ENCODE measurements at places on chromosomes 2 and 18.

DNA sequence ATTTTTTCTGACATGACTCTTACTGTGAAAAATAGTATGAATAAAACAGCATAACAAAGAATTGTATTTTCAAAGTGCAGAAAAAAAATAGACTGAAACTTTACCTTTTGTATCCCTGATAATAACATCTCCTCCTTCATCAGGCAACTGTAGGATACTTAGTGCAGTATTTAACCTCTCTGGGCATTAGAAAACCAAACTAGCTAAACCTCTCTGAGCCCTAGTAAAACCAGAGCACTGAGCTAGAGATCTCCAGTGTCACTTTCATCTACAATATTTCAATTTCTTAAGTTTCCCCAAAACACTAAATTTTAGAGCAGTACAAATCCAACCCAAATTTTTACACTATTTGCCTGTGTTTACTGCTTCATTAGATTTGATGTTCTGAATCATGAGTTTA, 594.0 kb upstream of the LINC00305 start:
- DNase-seq: no peak

- DNase-seq: peak; percentile 98
Observed at GRCh38 chr2:174663550-174663949, 65.9 kb upstream of the WIPF1 start.

- no peak for DNase-seq
Observed at GRCh38 chr2:2926009-2926857, 451.4 kb downstream of the EIPR1 start.

- DNase-seq: no peak
Observed at GRCh38 chr2:217948351-217948791, 54.4 kb downstream of the TNS1 start.

GRCh38 chr2:152395103-152395502, 60.1 kb downstream of the FMNL2 start:
- peak; percentile 47 for DNase-seq

GRCh38 chr2:23767876-23768621, 158.9 kb downstream of the ATAD2B start:
- no peak for DNase-seq

DNA sequence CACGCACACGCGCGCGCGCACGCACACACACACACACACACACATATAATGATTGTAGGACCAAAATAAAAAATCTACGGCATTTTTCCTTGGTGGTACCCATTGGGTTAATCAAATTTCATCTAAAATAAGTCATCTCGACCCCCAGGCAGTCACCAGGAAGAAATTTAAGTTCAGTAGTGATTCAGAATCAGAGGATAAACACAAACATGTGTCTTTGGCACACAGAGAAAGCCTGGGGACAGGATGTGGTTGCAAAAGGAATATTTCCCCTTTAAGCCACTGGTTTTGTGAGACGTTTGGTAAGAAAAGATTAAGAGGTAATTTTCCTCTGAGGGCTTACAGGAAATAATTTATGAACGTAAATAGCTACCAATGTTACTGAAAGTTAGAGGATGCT, 171.6 kb upstream of the PIEZO2 start:
- peak; percentile 92 for DNase-seq

- no peak for DNase-seq
Observed at GRCh38 chr2:98070081-98070480, 16.9 kb upstream of the VWA3B start.

DNA sequence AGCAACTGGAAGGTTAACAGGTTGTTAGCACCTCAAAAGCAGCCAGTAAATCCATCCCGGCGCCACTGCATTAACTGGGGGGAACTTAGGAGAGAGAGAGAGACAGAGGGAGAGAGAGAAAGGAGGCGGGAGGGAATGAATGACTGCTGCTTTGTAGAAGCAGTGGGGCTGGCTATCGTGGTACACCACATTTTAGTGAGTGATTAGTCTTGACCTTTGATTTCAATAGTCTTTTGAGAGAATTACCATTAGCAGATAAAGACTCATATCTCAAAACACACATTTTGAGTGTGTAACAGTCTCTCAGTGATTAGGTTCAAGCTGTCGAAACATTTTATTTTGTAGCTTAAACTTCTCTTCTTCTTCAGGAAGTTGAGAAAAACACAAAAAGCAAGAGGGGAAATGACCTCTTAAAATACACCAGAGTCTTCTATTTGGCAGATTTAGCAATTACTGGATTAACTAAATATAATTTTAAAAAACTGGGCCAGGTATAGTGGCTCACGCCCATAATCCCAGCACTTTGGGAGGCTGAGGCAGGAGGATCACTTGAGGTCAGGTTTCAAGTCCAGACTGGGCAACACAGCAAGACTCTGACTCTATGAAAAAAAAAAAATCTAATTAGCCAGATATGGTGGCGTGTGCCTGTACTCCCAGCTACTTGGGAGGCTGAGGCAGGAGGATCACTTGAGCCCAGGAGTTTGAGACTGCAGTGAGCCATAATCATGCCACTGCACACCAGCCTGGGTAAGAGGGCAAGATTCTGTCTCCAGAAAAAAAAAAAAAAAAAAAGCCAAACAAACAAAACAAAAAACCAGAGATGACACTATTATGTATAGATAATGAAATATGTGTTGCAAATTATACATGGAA, 22.0 kb upstream of the PNO1 start:
- no peak for DNase-seq

- DNase-seq: peak; percentile 11
Observed at GRCh38 chr2:167293172-167293781, 405.0 kb downstream of the XIRP2 start.

GRCh38 chr2:164430166-164430783, 191.0 kb downstream of the GRB14 start:
- peak; percentile 53 for DNase-seq

- no peak for DNase-seq
Observed at GRCh38 chr2:88950010-88950409, 258.5 kb downstream of the RPIA start.

DNA sequence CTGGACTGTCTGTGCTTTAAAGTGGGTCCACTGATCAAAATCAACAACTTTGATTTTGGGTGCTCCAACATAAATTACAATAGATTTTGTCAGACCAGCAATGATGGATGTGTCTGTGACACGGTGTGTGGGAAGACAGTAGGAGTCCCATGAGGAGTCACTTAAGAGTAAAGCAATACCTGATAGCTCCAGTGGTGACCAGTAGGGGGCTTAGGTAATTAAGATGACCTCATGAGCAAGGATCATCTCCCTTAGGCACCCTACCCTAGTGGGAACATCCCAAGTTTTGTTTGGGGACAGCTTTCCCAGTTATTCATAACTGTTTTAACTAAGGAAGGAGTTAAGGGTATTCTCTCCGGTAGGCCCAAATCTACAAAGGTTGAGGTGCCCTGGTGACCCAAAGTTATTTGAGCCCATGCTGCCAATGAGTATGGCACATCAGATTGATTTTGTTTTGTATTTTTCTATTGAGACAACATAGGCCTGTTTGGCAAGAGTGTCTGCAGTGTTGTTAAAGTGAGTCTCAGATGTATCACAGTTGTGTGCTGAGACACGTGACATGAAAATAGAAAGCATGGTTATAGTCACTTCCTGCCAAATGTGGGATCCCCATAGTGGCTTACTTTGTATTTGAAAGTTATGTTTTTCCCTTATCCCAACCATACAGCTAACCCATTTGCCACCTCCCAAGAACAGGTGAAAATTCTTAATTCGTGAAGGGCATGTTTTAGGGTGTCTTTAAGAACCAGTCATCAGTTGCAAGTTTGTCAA, 1337.6 kb upstream of the SLC39A10 start:
- DNase-seq: no peak

GRCh38 chr18:7336623-7337022, 105.7 kb downstream of the LRRC30 start:
- no peak for DNase-seq

GRCh38 chr2:197498235-197498936, 1.3 kb downstream of the HSPD1 start:
- peak; percentile 14 for DNase-seq

DNA sequence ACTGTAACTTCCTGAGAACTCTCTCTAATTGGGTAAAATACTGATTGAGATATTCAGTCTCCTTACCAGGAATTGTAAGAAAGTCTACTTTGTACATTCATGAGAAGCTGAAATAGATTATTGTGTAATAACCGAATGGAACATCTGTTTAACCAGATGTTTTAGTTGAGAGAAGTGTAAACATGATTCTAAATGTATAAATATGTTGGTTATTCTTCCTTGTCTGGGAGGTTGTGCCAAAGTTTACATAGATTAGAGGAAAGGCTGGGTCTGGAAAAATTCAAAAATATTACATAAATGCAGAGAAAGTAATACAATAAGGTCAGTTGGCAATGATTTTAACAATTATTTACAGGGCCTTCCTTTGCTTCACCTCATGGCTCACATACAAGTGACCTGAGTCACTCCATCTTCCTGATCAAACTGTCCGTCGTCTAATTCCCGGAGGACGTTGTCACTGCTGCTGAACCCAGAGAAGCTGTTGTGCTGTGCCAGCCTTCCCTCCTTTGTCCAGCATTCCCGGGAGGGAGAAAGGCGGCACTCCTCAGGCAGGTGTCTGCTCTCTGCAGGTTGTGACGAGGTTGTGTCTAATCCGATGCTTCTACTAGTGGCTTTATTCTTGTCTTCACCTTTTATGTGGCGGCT, 55.9 kb downstream of the MOB4 start:
- peak; percentile 63 for DNase-seq

GRCh38 chr2:152396051-152396511, 61.1 kb downstream of the FMNL2 start:
- DNase-seq: peak; percentile 46

DNA sequence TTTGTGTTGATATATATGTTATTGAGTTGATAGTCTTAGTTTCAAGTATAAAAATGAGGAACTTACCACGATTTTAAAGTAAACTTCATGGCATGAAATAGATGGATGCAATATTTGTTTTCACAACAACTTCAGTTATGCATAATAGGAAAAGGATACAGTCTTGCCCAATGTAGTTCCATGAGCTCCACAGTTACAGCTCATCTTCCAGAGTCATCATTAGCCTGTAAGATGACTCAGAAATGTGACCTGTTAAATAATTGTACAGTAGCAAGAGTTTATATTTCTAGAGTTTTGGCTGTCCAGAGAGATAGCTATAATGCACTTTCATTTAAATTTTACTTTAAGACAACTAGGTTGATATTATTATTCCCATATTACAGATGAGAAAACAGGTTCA, 80.9 kb upstream of the ARHGAP28 start:
- DNase-seq: peak; percentile 18

GRCh38 chr2:195741191-195741590, 84.2 kb downstream of the SLC39A10 start:
- no peak for DNase-seq

DNA sequence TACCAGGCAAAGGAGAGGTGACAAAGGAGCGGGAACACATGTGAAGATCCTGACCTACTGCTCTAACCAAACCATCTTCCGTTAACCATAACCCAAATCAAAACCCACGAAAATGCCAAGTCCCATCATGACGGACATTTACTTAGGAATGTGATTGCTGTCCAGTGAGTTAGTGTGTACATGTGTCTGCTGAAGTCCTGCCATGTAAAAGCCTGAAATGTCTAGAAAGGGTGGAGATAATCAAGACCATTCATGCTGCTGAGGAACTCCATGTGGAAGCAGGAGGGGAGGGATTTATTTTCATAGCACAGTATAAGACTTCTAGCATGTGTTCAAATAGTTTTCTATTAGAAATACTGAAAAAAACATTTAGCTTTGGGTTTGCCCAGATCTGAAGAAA, 137.0 kb upstream of the BOD1L2 start:
- no peak for DNase-seq

DNA sequence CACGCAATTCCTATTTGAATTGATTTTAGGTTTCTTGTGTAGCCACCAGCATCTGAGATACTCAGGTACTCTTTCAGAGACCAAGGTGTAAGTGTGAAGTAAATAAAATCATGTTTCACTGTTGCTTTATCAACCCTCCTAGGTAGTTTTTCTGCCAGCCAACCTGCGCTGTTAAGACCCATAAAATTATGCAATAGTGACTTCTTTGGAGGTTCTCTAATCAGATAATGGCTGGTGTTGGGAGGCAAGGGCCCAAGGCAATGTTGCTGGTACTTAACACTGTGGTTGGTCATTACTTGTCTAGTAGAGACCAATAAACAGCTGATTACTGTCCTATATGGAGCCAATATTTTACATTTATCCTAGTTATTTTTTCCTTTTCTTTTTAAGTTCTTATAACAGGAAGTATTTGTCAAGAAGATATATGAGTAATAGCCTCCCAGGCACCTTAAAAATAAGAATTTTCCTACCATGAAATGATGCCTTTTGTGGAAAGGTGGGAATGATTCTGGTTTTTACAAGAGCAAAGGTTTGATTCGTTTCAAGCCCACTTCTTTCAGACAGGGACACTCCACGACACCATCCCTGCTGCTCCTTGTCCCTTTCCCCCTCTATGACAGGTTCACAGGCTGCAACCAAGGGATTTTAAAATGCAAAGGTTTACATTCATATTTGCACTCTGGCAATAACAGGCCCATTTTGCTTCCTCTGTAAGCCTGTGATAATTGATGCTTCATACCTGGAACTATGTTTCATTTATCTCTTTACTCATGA, 259.3 kb downstream of the MEIS1 start:
- DNase-seq: no peak

DNA sequence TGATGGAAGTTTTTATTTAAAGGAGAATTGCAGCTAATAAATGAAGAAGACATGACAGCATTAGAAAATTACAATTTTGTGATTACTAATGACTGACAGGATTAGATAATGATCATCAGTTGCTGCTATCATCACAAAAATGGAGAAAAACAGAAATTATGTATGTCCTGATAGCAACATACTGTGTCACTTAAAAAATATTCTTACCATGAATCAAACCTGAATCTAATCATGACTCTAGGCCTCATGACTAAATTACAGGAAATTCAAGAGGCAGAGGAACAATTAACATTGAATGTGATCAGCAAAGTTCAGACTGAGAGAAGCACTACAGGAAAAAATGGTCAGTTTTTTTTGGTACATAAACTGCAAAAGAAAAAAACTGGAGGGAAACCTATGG, 147.8 kb downstream of the PMAIP1 start:
- DNase-seq: peak; percentile 52
